Activated CD4-positive, alpha-beta T cell treated with anti-CD3 and anti-CD28 coated beads for 36 hours (primary cell): ENCODE measurements at places on chromosomes 13 and 19. TPM values are rescaled to one million over a fixed set of nuclear protein-coding genes. Genes with fewer than 3 reads are reported as not detected.

DNA sequence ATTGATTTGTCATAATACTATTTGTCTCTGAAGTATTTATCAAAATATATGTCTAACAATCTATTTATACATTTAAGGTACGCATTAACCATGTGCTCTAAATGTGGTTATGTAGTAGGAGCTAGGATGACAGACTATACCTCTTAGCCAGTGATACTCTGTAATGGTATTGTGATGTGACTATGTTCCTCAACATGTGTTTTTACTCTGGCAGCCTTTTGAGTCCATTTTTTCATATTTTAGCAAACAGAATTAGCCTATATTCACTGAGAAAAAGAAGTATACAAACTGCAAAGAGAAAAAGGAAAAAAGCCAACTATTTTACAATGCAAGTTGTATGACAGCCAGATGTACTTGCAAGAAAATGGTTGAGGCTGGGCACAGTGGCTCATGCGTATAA is 26.7 kb downstream of the MAB21L1 start:
- DNase-seq = no peak
- H3K27ac ChIP-seq = no peak overlapping the region
- no peaks in the 10 kb centered on the region for H3K36me3 ChIP-seq

DNA sequence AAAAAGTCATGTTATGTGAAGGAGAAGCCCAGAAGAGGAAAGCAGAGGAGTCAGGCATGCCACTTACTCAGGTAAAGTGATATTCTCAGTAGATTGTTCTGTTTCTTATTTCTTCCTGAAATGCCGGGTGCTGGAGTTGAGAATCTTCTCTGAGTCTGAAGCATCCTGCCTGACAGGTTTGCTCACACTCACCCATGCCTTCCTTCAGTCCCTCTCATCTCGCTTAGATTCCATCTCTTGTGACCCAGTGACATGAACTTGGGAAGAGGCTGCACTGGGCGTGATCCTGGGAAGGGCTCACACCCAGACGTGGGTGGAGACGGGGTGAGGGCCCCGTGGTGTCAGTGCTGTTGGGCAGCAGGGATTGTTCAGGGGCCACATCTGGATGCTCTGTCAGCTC is 8.1 kb downstream of the ZNF766 start:
- no peaks in the 10 kb centered on the region for H3K27me3 ChIP-seq
- no peak overlapping the region for H3K27ac ChIP-seq
- H3K4me3 ChIP-seq = no peak overlapping the region
- peaks cover 29% of the 10 kb centered on the region for H3K4me1 ChIP-seq
- H3K36me3 ChIP-seq = peaks cover 80% of the 10 kb centered on the region

DNA sequence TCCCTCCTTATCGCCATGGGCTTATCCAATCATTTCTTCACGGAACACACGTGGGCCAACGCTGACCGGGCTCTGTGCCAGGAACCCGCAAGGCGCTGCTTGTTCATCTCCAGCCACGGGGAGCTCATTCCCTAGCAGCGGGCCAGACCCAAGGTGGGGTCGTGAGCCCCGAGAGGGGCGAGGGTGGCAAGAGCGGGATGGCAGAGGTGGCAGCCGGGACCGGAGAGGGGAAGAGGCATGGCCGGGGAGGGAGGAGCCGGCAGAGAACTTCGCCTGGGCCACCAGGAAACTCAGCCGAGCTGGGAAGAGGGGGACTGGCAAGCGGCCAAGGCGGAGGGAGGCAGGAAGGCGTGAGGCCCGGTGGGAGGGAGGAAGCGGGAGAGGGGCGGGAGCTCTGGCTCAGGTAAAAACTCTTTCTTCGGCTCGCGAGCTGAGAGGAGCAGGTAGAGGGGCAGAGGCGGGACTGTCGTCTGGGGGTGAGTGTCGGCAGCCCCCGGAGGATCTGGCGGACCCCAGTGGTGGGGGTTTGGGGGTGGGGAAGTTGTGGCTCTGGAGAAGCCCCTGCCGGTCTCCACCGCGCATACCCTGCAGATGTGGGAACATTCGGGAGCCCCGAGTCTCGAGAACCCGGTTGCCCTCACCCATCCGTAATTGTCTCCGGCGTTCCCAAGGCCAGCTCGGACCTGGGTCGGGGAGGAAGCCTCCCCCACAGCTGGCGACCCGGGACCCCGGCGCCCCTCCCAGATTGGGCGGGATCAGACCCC is at the start of gene B3GNT3:
Gene B3GNT3 (plus strand): TSS at position 408 of the 764 bp plus-strand sequence. CDS start 12,670 bp downstream, outside the sequence.
- DNase-seq = peak; percentile 56
- peak within 1 kb of the TSS; percentile 19 for H3K27ac ChIP-seq
- H3K27me3 ChIP-seq = no peaks in the 10 kb centered on the region
- peak within 1 kb of the TSS; percentile 60 for H3K4me3 ChIP-seq
- H3K36me3 ChIP-seq = no peaks in the 10 kb centered on the region

DNA sequence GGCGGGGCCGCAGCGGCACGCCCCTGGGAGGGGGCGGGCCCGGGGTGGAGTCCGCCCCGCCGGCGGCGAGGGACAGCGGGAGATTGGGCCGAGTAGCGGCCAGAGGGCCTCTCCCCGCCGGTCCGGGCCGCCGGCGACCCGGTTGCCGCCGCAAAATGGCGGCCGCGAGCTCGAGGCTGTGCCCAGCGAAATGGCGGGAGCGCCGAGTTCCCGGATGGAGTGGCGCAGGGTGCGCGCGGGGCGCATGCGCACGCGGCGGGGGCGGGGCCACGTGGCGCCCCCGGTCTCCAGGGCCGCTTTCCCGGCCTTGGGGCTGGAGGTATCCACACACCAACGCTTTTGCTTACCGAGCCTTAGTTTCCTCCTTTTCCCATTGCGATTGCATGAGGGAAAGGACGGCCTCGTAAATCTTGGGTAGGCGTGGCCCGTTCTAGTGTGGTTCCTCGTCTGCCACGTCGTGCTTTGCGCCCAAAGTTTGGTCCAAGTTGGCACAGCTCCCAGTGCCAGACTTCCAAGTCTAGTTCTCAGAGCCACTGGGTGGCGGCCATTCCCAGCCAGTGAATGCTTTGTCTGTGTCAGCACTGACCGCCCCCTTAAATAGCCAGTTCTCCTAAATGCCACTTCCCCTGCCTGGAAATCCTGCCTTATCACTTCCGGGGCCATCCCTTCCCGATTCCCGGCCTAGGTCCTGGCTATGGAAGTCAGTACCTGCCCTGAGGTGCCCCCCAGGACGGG is 513 bp downstream of the CIRBP start:
- peak; percentile 93 for DNase-seq
- peak overlapping the region; percentile 84 for H3K4me3 ChIP-seq
- H3K36me3 ChIP-seq = peaks cover 50% of the 10 kb centered on the region

GRCh38 chr19:7894612-7895309 is 6.5 kb downstream of the LRRC8E start:
- no peaks in the 10 kb centered on the region for H3K4me1 ChIP-seq
- no peak overlapping the region for H3K4me3 ChIP-seq
- H3K27ac ChIP-seq = no peak overlapping the region
- DNase-seq = no peak
- H3K27me3 ChIP-seq = peaks cover 5% of the 10 kb centered on the region

DNA sequence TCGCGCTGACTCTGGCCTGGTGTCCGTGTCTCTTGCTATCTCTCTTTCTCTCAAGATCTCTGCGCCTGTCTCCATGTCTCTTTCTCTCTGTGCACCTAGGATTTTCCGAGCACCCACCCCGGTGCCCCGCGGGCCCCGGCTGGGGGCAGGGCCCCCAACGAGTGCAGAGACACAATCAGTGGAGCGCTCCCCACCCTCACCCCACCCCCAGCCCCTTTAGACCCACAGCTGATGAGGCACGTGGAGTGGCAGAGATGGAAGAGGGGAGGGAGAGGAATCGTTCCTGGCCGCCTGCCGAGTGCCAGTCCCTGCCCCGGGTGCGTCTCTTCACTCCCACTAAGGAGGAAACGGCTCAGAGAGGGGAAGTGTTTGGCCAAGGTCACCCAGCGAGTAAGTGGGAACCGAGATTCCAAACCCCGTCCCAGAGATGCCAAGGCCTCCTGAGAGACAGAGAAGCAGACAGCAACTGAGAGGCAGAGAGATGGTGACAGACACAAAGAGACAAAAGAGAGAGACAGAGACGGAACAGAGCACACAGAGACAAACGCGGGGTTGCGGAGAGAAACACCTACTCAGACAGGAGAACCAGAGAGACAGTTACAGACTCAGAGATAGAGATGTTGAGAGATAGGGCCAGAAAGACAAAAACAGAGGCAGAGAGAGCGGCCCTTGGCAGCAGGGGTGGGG is 626 bp upstream of the BCL3 start:
- H3K27ac ChIP-seq = peak overlapping the region; percentile 95
- H3K36me3 ChIP-seq = peaks cover 37% of the 10 kb centered on the region
- H3K4me3 ChIP-seq = peak overlapping the region; percentile 91
- peak; percentile 65 for DNase-seq
- H3K27me3 ChIP-seq = no peaks in the 10 kb centered on the region

DNA sequence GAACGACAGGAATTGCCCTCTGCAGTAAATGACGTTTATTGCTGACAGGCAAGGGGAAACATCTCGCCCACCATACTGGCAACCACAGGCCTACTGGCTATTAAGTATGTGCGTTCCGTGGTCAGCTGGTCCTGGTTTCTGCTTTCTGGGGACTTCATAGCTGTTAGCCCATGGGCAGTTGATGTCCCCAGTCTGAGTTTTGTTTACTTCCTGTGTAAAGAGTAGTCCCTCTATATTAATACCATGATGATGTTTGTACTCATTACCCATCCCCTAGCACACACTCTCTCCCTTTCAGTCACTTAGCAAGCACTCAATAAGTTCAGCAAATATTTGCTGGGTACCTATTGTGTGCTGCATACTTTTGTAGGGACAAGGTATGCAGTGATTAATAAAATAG is 6.5 kb upstream of the MIA start:
- H3K4me1 ChIP-seq = peaks cover 19% of the 10 kb centered on the region
- no peak overlapping the region for H3K27ac ChIP-seq
- H3K27me3 ChIP-seq = no peaks in the 10 kb centered on the region
- H3K4me3 ChIP-seq = no peak overlapping the region

DNA sequence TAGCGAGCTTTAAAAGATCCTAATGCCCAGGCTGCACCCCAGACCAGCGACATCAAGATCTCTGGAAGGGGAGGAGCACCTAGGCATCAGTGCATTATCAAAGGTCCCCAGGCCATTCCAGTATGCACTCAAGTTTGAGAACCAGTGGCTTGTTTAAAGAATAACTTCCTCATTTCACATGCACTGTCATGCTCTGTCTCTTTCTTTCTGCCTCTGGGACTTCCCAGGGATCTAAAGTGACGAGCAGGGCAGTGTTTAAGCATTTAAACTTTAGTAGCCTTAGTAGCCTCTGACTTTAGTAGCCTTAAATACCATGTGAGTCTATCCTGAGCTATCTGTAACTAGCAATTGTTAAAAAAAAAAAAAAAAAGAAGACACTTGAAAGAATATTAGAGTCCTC is 8.9 kb upstream of the FARP1 start:
- no peaks in the 10 kb centered on the region for H3K36me3 ChIP-seq
- H3K27ac ChIP-seq = no peak overlapping the region
- no peak overlapping the region for H3K4me3 ChIP-seq
- H3K4me1 ChIP-seq = no peaks in the 10 kb centered on the region

GRCh38 chr19:42122691-42123607 is 9.3 kb downstream of the POU2F2 start:
- H3K27ac ChIP-seq = peak overlapping the region; percentile 94
- no peaks in the 10 kb centered on the region for H3K27me3 ChIP-seq
- peak; percentile 91 for DNase-seq
- peak overlapping the region; percentile 80 for H3K4me3 ChIP-seq
- peaks cover 35% of the 10 kb centered on the region for H3K36me3 ChIP-seq
- peaks cover 61% of the 10 kb centered on the region for H3K4me1 ChIP-seq

The RNF6 gene
- 42.4 TPM for total RNA-seq

DNA sequence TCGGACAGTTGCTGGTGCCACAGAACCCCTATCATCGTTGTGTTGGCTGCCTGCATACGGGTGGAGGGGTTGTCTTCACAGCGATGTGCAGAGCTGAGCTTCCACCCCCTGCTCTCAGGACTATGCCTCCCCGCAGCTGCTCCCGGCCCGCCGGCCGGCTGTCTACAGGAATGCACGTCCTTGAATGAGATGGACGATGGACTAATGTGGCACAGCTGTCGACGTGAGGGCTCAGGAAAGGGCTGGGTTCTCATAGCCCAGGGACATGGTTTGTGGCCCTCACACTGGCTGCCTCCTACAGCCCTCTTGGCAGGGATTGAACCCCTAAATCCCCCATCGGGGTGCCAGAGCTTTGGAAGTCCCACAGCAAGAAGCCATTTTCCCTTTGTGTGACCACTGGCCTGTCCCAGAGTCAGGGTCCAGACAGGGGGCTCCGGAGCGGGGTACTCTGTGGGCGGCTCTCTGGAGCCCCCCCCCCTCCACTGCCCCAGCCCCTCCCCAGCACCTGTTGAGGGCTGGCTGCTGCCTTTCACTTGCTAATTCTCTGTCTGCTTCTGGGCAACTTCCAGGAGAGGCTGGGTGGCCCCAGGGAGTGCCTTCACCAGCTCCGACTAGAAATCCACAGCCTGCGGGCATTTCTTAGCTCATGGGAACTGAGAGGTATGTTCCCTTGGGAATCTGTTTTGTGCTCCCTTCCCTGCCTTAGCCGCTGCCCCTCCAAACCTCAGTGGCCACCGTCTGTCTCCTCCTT is 40.2 kb downstream of the TSSK6 start:
- peak overlapping the region; percentile 75 for H3K27ac ChIP-seq
- peaks cover 76% of the 10 kb centered on the region for H3K4me1 ChIP-seq
- DNase-seq = no peak
- H3K4me3 ChIP-seq = no peak overlapping the region

DNA sequence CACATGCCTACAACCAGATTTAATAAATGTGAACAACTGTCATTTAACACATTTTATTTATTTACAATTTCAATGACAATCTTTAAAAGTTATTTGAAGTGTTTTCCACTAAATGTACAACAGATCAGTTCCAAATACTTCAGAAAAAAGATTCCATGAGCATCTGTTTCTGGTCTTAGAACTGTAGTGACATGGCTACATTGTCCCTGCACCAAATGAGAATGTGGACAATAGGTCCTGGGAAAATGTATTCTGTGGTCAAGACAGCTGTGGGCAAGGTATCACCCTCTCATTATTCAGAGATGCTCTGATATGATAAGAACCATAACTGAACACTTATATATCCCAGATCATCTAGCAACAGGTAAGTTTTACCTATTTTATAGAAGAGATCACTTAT is 43.7 kb downstream of the ELF1 start:
- H3K27ac ChIP-seq = peak overlapping the region; percentile 83
- H3K36me3 ChIP-seq = peaks cover 27% of the 10 kb centered on the region
- no peaks in the 10 kb centered on the region for H3K27me3 ChIP-seq
- peaks cover 93% of the 10 kb centered on the region for H3K4me1 ChIP-seq

The CAMSAP3 gene
- 0.58 TPM for total RNA-seq

The CD37 gene
- 152 TPM for total RNA-seq

DNA sequence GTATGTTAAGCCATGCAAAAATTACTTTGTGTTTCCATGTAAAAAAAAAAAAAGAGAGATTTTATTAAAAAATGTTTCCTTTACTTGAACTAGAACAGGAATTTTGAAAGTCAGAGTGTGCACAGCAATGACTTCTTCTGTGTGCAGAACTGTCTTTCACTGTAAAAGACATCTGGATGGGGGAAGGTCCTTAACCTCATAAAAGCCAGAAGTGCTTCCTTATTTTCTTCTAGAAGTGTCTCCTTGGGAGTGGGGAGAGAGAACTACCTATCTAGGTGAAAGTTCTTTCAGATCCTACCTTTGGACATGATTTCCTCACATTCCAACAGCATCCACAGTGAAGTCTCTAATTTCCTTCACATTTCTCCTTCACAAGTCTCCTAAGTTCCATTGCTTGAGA is 360.3 kb downstream of the FGF14 start:
- no peak overlapping the region for H3K4me3 ChIP-seq
- H3K27ac ChIP-seq = no peak overlapping the region
- H3K27me3 ChIP-seq = no peaks in the 10 kb centered on the region
- H3K4me1 ChIP-seq = no peaks in the 10 kb centered on the region
- no peaks in the 10 kb centered on the region for H3K36me3 ChIP-seq
